ENCODE measurements at places on chromosomes 5 and 9.

DNA sequence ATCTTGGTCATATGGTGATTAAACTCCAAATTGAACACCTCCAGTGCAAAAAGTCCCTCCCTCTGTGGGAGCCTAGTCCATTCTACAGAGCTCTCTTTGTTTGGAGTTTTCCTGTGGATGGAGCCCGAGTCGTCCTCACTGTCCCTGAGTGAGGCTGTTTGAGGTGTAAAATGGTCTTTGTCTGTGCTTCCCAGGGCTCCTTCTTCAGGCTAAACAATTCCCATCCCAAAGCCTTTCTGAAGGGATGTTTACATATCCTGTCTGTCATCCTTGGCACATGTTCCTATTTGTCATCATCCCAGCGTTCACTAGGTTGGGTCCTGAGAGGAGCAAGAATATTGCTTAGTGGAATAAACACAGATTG lies 68.9 kb downstream of the COL27A1 start:
- DNase-seq: no peak

DNA sequence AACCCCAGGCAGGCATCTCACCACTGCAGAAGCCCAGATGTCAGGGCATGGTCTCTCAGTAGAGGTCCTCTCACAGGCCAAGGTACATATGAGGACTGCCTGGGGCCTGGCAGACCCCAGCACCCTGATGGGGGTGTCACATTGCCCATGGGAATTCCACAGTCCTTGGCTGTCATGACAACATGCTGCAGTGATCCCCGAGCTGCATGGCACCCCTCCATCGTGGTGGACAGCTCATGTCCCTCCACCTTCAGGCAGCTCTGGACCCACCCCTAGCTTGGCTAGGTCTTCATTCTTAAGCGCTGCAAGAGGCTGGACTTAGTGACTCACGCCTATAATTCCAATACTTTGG lies 74.1 kb upstream of the LRRTM2 start:
- DNase-seq: no peak

DNA sequence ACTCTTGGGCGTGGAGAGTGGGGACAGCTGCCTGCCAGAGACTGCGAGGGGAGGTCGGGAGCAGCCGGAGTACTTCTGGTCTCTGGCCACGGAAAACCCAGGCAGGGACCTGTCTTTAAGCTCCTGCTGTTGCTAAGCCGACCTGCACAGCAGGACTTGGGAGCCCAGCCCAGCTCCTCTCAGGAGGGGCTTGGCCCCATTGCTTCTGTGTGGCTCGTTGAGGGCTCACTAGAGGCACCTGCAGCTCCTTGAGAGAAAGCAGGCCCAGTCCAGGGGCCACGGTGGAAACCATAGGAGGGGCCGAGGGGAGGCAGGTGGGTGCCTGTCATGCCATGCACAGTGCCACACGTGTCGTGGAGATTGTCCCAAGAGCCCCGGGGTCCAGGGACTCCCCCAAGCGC lies 3.3 kb upstream of the LCN2 start:
- DNase-seq: no peak

DNA sequence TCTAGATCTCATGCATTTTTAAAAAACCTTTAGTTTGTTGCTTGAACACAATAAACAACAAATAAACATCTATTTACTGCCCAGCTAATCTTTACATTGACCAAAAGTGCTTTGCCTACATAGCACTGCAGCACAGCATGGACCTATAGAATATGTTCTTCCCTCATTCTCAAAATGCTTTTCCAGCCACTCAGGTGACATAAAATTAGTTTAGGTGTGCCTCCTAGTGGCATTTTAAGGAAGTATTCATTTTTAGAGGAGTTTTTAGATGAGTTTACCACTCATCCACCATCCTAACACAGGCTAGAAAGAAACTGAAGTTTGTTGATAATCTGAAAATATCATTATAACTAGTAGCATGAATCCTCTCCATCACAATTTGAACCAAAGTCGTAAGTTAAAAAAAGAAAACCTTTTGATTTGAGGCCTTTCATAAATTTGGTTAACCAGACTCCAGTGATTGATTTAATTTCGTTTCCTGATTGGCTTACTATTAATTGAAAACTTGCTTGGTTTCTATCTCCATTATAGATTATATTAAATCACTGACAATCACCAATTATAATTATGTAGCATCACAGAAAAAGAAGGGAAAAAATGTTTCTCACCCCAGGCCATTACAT lies 12.6 kb downstream of the PLGRKT start:
- peak; percentile 7 for DNase-seq

- no peak for DNase-seq
These were observed 37.8 kb downstream of the MOCS2 start for GRCh38 chr5:53071738-53072137.

- no peak for DNase-seq
These were observed 2.2 kb downstream of the TNIP1 start for GRCh38 chr5:151078490-151079262.

DNA sequence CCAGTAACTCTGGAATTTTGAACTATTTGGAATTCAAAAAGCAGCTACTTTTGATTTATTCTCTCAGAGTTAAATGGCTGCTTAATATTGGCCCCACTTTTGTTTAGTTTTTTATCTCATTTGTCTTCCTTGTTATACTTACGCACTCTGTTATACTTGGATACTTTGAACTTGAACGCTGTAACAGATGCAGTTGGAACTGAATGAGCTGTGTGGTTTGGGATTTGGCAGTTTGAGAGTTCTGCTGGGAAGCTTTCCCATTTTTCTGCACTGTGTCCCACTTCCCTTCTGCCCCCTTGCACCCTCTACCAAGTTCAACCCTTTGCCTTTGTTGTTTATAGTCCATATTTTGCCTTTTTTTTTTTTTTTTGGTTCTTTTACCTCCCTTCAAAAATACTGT lies 3.8 kb downstream of the RHOBTB3 start:
- no peak for DNase-seq

DNA sequence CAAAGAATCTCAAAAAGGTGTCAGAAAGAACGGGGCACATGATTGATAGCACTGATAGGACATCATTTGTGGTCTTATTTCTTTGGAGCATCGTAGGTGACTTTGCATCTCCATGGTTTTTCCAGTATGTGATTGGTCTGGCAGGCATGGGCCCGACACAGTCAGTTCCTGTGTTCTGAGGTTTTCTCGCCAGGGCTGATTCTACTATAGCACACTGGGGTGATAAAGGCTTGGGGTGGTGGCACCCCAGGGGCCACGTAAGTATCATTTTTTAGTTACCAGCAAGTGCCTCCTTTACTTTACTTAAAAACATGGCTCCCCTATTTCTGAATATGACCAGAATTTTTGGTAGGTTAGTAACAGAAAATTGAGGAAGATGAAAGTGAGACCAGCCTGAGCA lies 202.7 kb downstream of the RFK start:
- no peak for DNase-seq

DNA sequence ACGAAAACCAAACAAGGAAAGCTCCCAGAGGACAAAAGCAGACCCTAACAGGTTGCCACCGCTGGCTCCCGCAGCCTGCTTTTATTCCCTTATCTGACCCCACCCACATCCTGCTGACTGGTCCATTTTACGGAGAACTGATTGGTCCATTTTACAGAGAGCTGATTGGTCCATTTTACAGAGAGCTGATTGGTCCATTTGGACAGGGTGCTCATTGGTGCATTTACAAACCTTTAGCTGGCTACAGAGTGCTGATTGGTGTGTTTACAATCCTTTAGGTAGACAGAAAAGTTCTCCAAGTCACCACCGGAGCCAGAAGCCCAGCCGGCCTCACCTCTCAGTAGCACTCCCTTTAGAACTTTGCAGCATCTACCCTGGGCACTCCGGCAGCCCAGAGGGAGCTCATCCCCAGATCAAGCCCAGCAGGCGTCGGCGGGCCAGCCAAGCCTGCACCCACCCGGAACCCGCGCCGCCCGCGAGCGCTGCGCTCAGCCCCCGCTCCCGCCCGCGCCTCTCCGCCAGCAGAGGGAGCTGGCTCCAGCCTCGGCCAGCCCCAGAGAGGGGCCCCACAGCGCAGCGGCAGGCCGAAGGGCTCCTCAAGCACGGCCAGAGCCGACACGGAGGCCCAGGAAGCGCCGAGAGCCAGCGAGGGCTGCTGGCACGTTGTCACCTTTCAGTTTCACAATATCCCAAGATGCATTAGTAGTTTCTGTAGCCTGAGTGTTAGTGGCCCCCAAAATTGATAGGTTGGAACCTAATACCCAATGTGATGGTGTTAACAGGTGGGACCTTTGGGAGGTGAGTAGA lies 35.3 kb upstream of the CLPTM1L start:
- no peak for DNase-seq

DNA sequence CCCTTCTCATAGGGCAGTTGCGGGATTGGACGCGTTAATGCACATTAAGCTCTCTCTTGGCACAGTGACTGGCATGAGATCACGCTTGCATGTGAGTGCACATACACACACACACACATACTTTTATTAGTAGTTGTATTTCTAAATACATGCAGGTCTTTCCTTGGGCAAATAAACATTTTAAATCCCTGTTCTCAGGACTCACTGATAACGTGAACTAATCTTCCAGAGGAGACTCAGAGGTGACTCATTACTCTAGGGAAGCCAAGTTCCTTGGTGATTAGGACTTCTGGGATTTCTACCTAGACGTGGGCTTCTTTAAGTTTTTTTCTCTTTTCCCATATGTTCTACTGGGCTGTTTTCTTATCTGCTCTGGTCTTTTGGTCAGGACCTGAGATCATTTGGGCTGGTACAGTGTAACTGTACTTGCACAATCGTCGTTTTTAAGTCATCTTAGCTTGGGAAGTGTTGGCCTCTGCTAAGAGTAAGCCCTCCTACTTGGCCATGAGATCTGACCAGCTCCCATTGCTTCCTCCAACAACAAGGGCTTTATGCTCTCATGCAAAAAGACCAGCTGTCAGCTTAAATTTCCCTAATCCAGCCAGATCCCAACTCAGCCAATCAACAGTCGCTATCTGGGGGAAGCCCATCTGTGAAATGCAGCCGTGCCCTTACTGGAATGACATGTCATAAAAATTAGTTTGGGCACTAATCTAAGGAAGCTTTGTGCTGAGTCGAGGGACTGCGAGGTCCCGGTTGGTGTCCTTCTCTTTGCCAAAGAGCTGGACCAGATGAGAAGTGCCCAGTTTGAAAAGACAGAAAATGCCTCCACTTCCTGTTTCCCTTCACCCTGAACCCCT lies 176.4 kb upstream of the ANKRD55 start:
- DNase-seq: no peak

- no peak for DNase-seq
These were observed 10.3 kb downstream of the TNC start for GRCh38 chr9:115107701-115108100.

- DNase-seq: no peak
These were observed 96.3 kb upstream of the TMEM161B start for GRCh38 chr5:88364991-88365390.

DNA sequence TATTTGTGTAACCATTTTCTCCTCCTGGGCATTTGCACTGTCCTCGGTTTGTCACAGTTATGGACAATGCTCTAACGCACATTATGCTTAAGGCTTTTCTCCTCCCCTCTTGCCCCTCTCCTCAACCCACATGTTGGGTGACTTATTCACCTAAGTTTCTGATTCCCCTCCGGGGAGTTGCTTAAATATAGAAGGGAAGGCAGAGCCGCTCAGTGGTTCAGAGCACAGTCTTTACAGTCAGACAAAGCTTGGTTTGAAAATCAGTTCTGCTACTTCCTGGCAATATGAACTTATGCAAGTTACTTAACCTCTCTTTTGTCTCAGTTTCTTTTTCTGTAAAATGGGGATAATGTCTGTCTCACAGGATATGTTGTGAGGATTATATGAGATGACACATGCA lies 41.2 kb upstream of the SPRY4 start:
- DNase-seq: no peak

- peak; percentile 6 for DNase-seq
These were observed 17.7 kb upstream of the RNF180 start for GRCh38 chr5:64147849-64148441.

- no peak for DNase-seq
These were observed 175.1 kb upstream of the PCSK5 start for GRCh38 chr9:75715360-75715759.

- DNase-seq: no peak
These were observed 1113.3 kb downstream of the PTPRD start for GRCh38 chr9:9499546-9499945.

DNA sequence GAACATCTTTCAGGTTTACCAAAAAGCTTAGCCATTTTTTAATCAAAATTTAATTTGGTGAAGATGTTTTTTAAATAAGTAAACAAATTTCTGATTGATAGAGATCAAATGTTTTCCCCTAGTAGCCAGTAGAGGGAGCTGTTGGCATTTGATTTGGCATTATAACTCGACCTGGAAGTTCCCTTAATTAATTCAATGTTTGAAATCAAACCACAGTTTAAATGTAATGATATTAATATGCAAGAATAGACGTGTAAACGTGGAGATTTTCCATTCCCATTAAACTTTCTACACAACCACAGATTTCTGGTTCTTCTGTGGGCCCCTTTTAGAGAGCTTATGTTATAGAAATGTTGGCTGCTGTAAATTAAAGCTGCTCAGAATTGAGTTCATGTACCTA lies 148.1 kb upstream of the MPDZ start:
- peak; percentile 26 for DNase-seq

DNA sequence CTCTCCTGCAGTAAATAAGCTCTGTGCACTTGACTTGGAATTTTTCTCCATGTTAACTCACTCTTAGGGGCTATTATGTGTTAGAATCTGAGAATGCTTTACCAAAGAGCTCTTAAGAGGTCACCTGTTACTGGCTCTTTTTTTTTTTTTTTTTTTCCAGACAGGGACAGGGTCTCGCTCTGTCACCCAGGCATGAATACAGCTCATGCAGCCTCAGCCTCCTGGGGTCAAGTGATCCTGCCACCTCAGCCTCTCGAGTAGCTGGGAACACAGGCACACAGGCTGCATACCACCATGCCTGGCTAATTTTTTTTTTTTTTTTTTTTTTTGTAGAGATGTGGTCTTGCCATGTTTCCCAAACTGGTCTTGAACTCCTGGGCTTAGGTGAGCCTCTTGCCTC lies 22.1 kb downstream of the HMGXB3 start:
- DNase-seq: no peak

GRCh38 chr5:163293836-163294235 lies 143.6 kb upstream of the CCNG1 start:
- no peak for DNase-seq

DNA sequence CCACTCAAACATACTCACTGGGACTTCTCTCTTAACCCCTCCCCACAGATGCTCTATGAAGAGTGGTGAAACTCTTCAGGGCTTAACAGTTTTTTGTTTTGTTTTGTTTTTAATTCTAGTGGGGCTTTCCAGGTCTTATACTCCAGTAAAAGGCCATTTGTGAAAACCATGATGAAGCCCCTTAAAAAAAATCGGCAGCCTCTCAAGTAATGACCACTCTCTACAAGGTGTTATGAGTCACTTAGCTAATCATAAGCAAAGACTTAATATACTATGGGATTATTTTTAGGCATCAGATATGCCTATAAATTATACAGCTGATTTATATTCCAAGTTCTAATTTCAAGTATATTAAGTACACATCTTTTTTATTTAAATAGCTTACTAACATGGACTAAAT lies 607.9 kb downstream of the RAB3C start:
- no peak for DNase-seq

GRCh38 chr5:133121080-133121479 lies 69.3 kb downstream of the HSPA4 start:
- no peak for DNase-seq

GRCh38 chr5:54093081-54093492 lies 217.3 kb downstream of the ARL15 start:
- DNase-seq: no peak
